ENCODE measurements at places on chromosomes 4 and X.

- no peak for DNase-seq
These were observed 9.0 kb downstream of the USO1 start for GRCh38 chr4:75733369-75733768.

GRCh38 chrX:50700921-50701320 lies 113.1 kb downstream of the SHROOM4 start:
- no peak for DNase-seq

GRCh38 chr4:37040816-37041215 lies 203.7 kb upstream of the NWD2 start:
- DNase-seq: no peak

DNA sequence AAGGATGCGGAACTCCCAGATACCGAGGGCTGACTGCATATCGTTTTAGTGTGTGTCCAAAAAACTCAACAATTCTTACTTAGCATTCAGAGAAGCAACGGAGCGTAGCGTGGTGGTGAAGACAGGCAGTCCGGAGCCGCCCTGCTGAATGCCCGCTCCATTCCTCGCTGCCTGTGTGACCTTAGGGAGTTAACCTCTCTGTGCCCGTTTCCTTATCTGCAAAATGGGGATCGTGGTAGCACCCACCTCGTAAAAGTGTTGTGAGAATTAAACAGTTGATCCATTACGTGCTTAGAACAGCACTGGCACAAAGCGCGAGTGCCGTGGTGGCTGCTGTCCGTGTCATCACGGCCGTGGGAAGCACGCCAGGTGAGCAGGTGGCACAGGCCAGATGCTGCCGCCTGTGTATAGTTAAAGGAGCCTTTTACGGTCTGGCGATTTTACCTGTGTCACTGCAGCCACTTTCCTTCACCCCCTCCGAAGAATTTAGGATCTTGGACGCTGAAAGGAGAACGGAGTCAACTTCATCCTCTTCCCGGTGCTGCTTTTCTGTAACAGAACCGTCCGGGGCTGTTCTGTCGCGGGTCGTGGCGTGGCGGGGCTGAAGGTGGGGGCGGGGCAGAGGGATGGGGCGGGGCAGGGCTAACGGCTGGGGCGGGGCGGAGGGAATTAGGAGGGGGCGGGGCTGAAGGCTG lies 885 bp downstream of the CCDC110 start:
- peak; percentile 5 for DNase-seq

DNA sequence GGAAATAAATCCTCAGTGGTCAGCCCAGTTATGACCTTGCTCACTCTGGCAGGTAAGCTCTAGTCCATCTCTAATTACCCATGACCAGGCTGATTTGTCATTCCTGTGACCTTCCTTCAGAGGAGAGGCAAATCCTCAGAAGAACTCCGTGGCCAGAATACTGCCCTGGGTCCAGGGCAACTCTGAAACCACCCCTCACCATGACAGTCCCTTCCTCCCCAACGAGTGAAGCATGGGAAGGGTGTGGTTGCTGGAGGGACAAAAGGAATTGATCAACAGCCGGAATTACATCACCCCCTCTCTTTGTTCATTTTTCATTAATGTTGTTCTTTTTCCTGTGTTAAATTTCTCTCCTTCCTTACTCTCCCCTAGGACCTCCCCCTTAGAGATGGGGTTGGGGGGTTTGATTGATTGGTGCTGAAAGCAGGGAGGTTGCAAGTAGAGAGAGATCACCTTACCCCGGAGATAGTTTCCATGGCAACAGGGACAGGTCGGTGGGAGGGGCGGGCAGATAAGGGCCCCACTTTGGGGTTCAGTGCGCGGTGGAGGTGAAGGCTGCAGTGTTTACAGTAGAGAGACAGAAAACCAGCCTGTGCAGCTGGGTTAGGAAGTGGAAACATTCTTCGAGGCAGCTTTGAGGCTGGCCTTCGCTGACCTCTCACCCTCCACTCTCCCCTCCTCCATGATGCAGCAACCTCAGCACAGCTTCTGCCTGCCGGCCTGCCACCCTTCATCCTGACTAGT lies 647.4 kb downstream of the BCOR start:
- DNase-seq: no peak

DNA sequence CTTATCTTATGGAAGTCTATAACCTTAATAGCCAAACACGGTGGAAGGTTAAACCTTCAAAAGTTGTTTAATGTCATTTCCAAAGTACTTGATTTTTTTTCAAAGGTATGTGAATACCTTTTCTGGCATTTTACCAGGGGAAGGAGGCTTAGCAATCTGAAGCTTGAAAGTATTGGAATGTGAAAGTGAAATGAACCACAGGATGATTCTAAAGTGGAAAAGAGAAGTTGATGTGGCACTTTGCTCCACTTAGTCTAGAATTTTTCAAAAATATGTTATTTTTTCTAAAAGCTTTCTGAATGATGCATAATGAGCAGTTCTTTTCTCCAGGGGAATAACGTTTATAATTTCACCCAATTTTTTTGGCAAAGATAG lies 19.2 kb downstream of the PI4K2B start:
- no peak for DNase-seq

GRCh38 chrX:10615931-10616774 lies 4.2 kb downstream of the MID1 start:
- no peak for DNase-seq

GRCh38 chr4:148330724-148331123 lies 111.5 kb downstream of the NR3C2 start:
- no peak for DNase-seq

DNA sequence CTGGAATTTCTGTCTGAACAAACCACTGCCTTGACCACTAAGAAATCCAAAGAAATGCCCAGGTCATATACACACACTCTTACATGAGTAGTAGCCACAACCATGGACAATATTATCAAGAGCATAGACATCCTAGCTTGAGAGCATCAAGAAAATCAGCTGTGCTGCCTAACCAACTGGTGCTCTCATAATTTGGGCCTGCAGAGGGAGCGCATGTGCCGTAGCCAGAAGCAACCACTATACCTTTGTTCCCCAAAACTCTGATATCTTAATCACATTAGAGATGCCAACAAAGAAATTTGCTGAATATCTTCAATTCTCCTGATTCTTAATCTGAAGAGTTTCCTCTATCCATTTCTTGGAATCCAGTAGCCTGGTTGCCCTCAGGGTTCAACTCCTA lies 163.6 kb downstream of the ZNF674 start:
- DNase-seq: no peak

DNA sequence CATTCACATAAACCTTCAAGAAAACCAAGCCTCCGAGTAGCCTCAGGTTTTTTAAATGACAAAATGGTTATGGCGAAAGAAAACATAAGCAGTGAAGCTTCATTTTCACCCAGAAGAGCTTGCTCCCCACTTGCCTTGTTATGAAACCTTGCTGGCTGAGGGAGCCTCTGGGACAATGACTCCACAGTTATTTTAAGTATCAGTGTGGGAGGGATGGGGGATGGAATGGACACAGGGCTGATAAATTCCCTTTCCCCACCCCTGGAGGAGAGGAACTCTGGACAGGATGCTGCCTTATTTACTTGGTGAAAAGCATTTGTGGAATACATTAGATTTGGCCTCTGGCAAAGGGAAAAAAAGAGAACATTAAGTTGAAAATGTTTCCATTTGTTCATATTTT lies 220.7 kb upstream of the CNKSR2 start:
- no peak for DNase-seq

GRCh38 chr4:185991770-185992169 lies 77.2 kb upstream of the TLR3 start:
- no peak for DNase-seq

GRCh38 chr4:177511611-177512010 lies 69.4 kb upstream of the AGA start:
- no peak for DNase-seq

DNA sequence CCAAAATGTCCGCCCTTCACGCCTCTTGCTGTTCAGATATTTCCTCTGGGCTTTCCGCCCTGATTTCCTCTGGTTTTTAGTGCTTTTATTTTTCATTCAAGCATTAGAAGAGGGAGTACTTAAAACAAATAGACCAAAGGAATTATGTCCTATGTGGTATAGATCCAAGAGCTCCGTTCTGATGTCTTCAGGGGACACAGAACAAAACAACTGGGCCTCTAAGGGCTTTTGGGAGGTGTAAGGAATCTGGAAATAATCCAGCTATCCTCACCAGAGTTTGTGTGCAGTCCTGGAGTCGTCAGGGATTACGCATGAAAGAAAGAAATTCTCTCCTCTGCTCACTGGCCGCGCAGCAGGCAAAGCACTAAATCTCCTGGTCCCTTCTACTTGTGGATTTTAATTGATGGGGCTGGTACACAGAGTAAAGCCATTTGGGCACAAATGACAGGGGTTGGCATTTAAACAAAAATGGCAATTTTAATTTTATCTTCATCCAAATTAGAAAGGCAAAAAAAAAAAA lies 999.2 kb downstream of the ADGRL3 start:
- no peak for DNase-seq

GRCh38 chr4:38678078-38678477 lies 14.1 kb downstream of the KLF3 start:
- no peak for DNase-seq

- DNase-seq: no peak
These were observed 57.1 kb upstream of the NPFFR2 start for GRCh38 chr4:71974681-71975080.

DNA sequence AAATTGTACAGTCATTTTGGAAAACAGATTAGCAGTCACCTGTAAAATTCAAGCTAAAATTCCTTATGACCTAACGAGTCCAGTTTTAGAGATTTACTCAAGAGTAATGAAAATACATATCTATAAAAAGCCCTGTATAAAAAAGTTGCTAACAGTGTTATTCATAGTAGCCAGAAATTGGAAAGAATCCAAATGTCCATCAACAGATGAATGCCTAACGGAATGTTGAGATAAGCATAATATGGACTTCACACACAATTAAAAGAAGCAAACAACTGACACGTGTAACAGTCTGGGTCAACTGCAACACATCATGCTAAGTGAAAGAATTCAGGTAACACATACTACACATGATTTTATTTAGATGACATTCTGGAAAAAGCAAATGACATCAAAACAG lies 584.8 kb upstream of the AGA start:
- no peak for DNase-seq

GRCh38 chr4:75889537-75890199 lies 12.6 kb downstream of the PPEF2 start:
- no peak for DNase-seq

DNA sequence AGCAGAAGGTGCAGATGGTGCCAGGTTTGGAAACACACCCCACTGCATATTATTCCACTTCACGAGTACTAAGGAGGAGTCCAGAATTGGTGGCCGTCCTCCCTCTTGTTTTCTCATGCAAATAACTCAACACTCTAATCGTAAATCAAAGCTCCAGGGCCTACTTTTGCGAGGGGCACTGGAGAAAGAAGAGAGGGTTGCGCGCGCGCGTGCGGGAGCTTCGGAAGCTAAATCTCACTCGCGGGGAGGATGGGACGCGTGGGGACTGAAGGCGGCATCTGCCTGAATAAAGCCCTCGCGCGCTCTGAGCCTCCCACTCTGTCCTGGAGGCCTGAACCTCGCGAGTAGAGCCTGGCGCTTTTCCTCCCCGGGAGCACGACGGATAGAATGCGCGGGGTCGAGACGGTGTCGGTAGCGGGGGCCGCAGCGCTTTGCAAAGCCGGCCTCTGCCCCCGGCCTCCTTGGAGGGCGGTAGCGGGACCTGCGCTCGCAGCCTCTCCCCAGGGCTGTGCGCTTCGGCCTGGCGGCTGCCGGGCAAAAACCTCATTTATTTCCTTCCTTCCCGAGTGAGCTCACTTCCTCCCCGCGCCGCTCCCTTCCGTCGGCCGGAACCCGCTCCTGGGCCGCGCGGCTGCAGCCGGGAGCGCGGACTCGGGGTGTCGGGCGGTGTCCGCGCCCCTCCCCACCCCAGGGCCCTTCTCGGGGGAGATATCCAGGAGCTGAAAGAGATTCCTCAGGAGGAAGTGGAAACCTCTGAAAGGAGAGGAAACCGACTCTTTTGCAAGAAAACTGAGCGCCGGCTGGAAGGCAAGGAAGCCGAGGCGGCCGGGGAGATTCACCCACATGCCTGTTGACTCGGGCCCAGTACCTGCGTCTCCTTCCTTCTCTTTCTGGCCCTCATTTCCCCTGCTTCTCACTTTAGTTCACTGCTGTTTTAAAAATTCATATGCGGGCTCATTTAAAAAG lies 20.7 kb downstream of the HAND2 start:
- no peak for DNase-seq

GRCh38 chr4:118155516-118155915 lies 121.2 kb downstream of the NDST3 start:
- no peak for DNase-seq

- no peak for DNase-seq
These were observed 35.7 kb downstream of the NHS start for GRCh38 chrX:17410651-17411050.

GRCh38 chr4:7041801-7042502 lies 1.2 kb upstream of the TADA2B start:
- DNase-seq: no peak

DNA sequence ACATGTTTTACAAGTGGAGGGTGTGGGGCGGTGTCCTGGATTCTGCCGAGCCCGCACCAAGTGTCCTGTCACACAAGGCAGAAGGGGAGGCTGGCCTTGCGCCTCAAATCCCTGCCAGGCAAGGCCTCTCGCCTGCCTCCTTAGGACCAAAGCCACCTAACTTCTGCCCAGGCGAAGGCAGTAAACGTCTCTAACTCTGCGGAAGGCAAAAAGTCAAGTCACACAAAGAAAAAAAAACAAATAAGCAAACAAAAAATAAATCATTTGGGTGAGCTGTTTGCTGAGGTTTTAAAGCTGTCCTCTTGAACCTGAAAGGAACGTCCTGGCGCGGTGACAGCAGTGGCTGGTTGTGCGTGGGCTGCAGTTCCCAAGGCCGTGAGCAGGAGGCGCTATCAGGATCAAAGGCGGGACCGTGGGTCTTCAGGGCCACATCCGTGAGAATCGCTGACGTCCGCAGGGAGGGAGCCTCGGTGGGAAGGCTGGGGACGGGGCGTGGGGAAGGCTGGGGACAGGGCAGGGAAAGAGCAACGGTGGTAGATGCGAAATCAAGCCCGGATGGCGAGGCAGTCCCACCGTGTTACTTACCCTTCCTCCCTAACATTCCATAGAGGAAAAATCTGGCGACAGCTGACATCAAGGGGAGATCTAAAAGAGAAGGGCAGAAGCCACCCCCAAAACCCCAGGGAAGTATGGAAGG lies 99.1 kb downstream of the TRAPPC11 start:
- DNase-seq: no peak

DNA sequence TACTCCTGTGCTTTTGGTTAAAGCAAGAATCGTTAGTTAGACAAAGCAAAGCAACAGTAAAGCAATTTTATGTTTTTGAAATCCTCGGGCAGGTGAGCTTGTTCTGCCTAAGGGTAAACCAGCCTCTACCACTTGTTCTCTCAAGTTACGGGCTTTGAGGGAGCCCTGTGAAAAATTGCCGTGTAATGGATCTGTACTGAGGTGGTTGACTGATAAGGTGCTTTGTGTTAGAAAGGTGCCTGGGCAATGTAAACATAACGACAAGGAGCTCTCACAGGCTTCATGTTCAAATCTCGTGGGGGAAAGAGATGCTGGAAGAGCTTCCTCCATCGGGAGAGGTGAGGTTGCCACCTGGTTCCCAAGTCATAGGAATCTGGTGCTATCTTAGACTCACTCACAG lies 111.8 kb downstream of the TRAPPC11 start:
- no peak for DNase-seq

- no peak for DNase-seq
These were observed 49.2 kb downstream of the EVC start for GRCh38 chr4:5760246-5760645.

Measured in activated CD8-positive, alpha-beta memory T cell treated with anti-CD3 and anti-CD28 coated beads for 4 hours (primary cell).